HFFc6 (cell line): ENCODE measurements at places on chromosomes 12 and 14.

GRCh38 chr12:56229916-56230431, at the start of gene SLC39A5:
TSS of gene SLC39A5 (plus strand) at chr12:56230051. CDS start at chr12:56231275, 1,224 bp downstream.
- DNase-seq, result no peak
- H3K4me1 ChIP-seq, result peaks cover 8% of the 10 kb centered on the region
- H3K27ac ChIP-seq, result no peak within 1 kb of the TSS
- no peak within 1 kb of the TSS for H3K4me3 ChIP-seq

GRCh38 chr14:89702876-89703200, 251.7 kb downstream of the EFCAB11 start:
- DNase-seq, result no peak
- no peak overlapping the region; the same call in 1 of the 2 replicates for H3K4me3 ChIP-seq
- H3K27ac ChIP-seq, result peak overlapping the region; percentile 97
- H3K36me3 ChIP-seq, result 0 out of 2 replicates have a peak, but pooled peaks cover 4% of the 10 kb centered on the region
- peaks cover 19% of the 10 kb centered on the region for H3K4me1 ChIP-seq
- H3K27me3 ChIP-seq, result no peaks in the 10 kb centered on the region

DNA sequence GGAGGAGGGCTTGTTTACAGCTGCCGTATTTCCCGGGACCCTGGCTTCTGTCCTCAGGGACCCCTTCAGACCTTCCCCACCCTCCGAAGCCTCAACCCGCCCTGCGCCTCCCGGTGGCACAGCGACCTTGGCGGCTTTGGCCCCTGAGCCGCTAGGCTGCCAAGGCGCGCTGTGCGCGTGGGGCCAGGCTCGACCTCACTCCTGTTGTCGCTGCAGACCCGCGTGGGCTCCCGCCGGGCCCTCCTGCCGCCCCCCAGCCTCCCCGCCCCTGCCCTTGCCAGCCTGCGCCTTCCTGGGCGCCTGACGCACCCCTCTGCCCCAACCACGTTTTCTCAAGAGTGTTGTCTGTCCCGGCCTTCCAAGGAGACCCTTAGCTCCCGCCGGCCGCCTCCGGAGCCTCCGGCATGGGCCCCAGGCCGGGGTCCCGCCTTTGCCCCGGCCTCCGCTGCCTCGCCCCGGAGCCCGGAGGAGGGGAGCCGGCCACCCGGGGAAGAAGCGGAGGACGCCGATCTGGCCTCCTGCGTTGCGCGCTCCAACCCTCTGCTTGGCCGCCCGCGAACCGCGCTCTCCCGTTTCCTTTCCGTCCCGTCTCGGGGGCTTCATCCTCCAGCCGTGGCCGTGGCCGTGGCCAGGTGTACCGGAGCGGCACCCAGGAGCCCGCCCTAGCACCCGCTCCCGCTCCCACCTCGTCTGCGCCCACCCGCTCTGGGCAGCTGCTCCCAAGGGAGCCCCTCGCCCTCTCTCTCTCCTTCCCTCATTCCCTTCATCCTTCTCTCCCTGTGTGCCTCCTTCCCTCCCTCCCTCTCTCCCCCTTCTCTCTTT, 19.9 kb downstream of the PPP2R5C start:
- H3K4me1 ChIP-seq, result no peaks in the 10 kb centered on the region
- H3K27me3 ChIP-seq, result peaks cover 13% of the 10 kb centered on the region
- peak overlapping the region; percentile 32; the same call in 1 of the 2 replicates for H3K4me3 ChIP-seq
- H3K27ac ChIP-seq, result no peak overlapping the region

GRCh38 chr12:24599736-24600135, 349.2 kb downstream of the BCAT1 start:
- H3K36me3 ChIP-seq, result no peaks in the 10 kb centered on the region
- H3K27ac ChIP-seq, result no peak overlapping the region
- DNase-seq, result no peak
- H3K4me1 ChIP-seq, result peaks cover 15% of the 10 kb centered on the region

- H3K4me1 ChIP-seq, result peaks cover 14% of the 10 kb centered on the region
- H3K4me3 ChIP-seq, result no peak overlapping the region
- H3K36me3 ChIP-seq, result peaks cover 13% of the 10 kb centered on the region
- no peak overlapping the region for H3K27ac ChIP-seq
Observed at GRCh38 chr12:2687058-2687457, 107.7 kb upstream of the FKBP4 start.

DNA sequence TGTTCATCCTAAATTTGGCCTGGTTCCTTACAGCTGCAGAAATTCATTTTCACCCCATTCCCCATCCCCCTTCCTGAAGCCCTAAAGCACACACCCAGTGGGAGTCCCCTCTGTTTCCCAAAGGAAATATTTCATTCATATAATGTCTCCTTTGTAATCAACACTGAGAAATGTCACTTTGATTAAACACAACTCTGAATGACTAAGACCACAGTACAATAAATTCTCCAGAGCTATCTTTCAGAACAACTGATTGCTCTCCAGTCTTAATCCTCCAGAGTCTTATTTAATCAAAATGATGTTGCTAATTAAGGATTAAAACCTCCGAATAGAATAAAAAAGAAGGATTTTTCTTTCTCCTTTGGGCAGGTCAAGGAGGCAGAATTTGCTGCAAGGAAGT, 6.4 kb downstream of the SLC15A5 start:
- no peaks in the 10 kb centered on the region for H3K4me1 ChIP-seq
- H3K4me3 ChIP-seq, result no peak overlapping the region
- H3K36me3 ChIP-seq, result no peaks in the 10 kb centered on the region
- H3K27me3 ChIP-seq, result no peaks in the 10 kb centered on the region; the same call in 1 of the 2 replicates
- no peak for DNase-seq
- no peak overlapping the region for H3K27ac ChIP-seq

- no peaks in the 10 kb centered on the region for H3K4me1 ChIP-seq
- no peak overlapping the region for H3K27ac ChIP-seq
- H3K27me3 ChIP-seq, result peaks cover 2% of the 10 kb centered on the region
- H3K36me3 ChIP-seq, result no peaks in the 10 kb centered on the region
- DNase-seq, result no peak
- H3K4me3 ChIP-seq, result no peak overlapping the region
Observed at GRCh38 chr14:57974896-57975295, 109.0 kb upstream of the SLC35F4 start.

DNA sequence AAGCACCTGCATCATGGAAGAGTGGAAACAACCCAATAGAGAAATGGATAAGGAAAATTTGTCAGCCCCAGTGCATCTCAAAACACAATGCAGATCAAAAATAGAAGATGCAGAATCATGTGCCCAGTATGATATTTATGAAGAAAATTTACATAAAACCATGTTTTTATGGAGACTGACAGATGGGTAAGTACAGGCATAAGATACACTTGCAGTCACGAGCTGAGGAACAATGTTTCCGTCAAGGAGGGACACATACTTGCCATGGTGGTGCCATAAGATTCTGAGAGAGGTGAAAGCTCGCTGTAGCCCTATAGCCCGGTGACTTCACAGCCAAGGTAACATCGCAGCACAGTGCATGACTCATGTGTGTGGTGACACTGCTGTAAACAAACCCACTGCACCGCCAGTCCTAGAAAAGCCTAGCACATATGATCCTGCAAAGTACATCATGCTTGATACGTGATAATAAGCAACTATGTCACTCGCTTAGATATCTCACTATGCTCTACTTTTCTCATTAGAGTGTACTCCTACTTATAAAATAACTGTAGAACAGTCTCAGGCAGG, 112.6 kb downstream of the RIMBP2 start:
- H3K27me3 ChIP-seq, result peaks cover 4% of the 10 kb centered on the region
- no peak overlapping the region for H3K27ac ChIP-seq
- no peak for DNase-seq
- no peaks in the 10 kb centered on the region for H3K4me1 ChIP-seq
- no peaks in the 10 kb centered on the region for H3K36me3 ChIP-seq

GRCh38 chr12:85796001-85796400, 40.2 kb downstream of the RASSF9 start:
- no peak overlapping the region for H3K27ac ChIP-seq
- H3K4me3 ChIP-seq, result no peak overlapping the region
- no peaks in the 10 kb centered on the region for H3K36me3 ChIP-seq

DNA sequence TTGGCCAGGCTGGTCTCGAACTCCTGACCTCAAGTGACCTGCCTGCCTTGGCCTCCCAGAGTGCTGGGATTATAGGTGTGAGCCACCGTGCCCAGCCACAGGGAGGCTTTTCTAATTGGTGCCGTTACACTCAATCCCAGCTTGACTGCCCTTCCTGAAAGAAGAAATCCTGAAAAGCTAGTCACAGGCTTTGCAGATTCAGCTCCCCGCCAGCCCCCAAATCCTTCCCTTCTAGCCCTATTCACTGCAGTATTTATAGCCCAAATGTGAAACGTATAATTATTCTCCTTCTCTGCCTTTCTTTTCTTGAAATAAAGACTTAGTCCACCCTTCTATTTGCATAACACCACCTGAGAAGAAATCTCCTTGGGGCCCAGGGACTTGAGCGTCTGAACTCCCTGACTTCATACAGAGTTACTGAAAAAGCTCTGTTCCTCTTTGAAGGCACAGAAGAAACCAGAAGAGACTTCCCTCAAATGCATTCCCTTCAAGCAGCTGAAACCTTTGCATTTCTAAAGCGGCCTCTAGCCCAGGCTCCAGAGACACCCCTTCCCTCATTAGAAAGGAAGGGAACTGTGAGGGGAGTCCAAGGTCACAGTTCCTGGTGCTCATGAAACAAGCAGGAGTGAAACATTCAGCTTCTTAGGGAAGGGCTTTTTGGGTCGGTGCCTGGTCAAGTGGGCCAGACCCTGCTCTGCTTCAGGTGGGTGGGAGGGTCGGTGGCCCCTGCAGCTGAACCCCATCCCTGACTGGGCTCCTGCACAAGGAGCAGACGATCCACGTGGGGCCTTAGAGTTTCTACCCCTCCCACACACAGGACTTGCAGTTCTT, 42.3 kb upstream of the BATF start:
- H3K4me3 ChIP-seq, result no peak overlapping the region
- 0 out of 2 replicates have a peak, but pooled peaks cover 6% of the 10 kb centered on the region for H3K36me3 ChIP-seq
- peaks cover 16% of the 10 kb centered on the region for H3K27me3 ChIP-seq
- no peak overlapping the region for H3K27ac ChIP-seq
- DNase-seq, result no peak

DNA sequence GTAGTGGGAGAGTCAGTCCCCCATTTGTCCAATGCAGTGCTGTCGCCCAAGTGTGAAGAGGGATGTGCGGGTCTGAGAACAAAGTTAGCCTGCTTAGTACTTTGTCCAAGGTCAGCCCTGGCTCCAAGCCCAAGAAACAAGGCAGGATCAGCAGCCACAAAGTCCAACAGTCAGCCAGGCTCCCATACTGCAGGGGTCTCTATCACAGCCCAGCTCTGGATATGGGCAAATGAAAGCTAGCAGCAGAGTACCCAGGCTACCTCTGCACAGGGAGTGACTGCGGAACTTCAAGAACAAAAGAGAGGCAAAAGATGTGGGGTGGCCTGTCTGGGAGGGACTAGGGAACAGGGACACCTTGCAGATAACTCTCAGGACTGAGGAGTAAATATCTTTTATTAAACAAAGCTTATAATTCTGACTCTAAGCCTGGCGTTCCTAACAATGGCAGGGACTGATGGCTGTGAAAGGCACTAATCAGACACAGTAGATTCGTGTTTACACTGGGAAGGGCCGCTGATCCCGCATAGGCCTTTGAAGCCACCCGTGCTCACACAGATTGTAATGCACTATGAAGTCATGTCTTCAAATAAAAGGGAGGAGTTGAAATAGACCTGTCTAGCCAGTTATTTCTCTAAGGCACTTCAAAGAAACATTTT, 91.0 kb upstream of the EEA1 start:
- no peaks in the 10 kb centered on the region for H3K36me3 ChIP-seq
- peaks cover 12% of the 10 kb centered on the region for H3K4me1 ChIP-seq
- H3K4me3 ChIP-seq, result no peak overlapping the region
- H3K27me3 ChIP-seq, result peaks cover 9% of the 10 kb centered on the region
- DNase-seq, result no peak

DNA sequence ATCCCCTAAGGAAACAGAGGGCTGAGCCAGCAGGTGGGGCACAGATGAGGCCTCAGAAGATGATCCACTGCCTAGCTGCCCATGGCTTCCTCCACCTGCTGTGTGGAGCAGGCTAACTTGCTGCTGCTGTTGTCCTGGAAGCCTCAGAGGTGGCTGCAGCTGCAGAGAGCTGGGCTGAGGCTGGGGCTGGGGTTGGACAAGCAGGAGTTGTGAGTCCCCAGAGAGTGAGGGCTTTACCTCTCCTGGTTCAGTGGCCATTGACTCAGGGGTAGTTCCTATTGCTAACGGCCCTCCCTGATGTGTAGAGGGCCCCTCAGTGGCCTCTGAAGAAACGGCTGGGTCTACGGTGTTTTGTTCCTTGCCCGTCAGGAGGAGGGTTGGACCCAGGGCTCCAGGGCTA, 13.7 kb upstream of the PRKAG1 start:
- H3K27me3 ChIP-seq, result peaks cover 2% of the 10 kb centered on the region
- H3K27ac ChIP-seq, result no peak overlapping the region
- DNase-seq, result no peak
- H3K4me3 ChIP-seq, result no peak overlapping the region

DNA sequence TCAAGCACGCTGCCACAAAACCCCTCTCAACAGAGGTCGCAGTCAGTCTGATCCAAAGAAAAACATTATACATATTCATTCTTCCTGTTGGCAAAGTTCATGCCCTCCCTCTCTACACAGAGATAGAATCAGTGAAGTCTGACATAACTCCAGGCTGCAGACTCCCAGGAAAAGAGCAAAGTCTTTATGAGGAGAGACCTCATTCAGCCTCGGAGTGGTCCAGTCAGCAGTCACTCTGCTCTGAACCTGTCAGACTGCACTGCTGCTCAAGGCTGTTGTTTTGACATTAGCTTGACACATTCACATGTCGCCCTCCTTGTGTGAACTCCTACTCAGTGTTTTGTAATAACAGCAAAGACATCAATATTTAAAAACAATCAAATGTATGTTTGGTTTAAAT, 241.2 kb upstream of the G2E3 start:
- H3K27ac ChIP-seq, result no peak overlapping the region
- no peak for DNase-seq
- H3K4me1 ChIP-seq, result no peaks in the 10 kb centered on the region
- no peak overlapping the region for H3K4me3 ChIP-seq
